ENCODE measurements at places on chromosomes 7 and 10.

DNA sequence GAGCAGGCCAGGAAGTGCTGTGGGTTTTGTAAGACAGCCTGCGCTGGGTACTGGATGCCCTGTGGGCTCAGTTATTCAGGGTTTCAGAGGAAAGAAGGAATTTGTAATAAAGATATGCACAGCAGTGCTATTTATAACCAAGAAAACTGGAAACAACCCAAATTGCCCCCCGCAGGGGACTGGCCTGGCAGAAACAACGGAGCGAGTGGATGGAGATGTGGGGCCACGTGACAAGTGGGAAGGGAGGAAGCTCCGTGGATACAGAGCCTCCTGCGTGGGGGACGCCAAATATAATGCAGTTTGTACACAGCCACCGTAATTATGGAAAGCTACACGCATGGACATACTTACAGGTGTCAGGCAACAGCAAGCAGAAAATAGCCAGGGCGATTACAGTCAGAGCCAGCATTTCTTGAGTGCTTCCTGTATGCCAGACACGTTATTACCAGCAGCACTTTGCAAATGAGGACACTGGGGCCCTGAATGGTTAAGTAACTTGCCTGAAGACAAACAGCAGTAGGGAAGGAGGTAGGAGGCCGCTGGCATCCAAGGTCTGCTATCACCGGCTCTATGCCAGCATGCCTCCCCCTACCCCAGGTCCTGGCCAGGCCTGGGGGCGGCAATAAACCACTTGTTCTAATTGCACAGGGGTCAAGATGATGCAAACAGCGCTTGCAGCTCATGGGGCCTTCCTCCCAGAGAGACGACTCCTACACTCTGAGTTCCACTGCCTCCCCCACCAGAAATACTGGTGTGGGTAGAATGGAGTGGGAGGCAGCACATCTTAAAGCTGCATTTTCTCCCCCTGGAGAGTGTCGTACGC lies 8.7 kb upstream of the CAMK2B start:
- no peak for DNase-seq

- DNase-seq, result no peak
These were observed 21.3 kb upstream of the KCNK18 start for GRCh38 chr10:117175901-117176534.

DNA sequence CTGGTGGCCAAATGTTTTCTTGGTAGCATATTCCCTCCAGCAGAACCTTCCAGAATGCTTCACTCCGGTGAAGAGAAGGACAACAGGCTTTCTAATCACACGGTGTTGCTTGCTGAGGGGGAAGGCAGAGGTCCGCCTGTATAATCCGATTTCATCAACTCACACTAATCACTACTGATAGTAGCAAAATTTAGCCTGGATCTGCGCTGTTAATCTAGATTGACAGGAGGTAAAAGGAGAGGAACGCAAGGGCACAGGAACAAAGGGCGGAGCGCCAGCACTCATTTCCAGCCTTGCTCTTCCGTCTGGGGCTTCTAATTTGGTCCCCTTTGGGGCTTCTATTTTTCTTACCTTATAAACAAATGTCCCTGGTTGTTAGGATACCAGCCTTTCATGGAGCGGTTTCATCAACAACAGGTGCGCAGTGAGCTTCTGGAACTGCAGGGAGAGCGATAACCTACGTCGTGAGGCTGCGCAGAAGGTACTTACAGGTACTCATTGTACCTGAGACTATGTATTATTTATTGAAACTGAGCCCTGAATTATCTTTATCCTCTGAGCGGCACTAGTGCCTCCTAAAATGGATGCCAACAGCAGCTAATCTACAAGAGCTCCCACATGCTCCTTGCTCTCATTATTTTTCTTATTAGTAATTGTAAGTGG lies 150.6 kb downstream of the CACNB2 start:
- DNase-seq, result no peak

DNA sequence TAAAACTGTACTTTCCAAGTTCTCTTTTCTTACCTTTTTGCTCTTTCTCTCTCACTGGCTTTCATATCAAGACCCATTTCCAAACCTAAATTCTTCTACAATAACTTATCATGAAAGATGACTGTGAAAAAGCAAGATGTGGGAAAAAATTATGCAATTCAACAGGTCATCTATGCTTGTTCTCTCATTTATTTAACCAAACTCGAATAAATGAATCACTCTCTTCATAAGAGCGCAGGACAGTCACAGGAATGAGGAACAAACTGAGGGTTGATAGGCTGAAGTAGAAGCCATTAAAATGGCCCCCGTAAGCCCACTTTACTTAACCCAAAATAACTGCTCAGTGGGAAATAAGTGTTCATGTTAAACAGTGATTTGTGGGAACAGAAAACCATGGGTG lies 1289.7 kb upstream of the SORCS1 start:
- no peak for DNase-seq

- no peak for DNase-seq
These were observed 105.3 kb downstream of the ARHGAP21 start for GRCh38 chr10:24618401-24618800.

DNA sequence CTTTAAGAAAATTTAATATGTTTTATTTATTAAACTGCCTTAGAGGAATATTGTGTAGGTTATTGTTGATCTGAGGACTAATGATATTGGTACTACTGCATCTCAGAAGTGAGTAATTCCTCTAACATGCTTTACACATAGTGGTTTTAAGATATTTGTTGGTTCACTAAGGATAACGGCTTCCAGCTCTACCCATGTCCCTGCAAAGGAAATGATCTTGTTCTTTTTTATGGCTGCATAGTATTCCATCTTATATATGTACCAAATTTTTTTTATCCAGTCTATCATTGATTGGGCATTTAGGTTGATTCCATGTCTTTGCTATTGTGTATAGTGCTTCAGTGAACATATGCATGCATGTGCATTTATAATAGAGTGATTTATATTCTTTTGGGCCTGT lies 20.1 kb downstream of the NXPH1 start:
- no peak for DNase-seq

GRCh38 chr7:37920849-37921805 lies 687 bp downstream of the EPDR1 start:
- no peak for DNase-seq

DNA sequence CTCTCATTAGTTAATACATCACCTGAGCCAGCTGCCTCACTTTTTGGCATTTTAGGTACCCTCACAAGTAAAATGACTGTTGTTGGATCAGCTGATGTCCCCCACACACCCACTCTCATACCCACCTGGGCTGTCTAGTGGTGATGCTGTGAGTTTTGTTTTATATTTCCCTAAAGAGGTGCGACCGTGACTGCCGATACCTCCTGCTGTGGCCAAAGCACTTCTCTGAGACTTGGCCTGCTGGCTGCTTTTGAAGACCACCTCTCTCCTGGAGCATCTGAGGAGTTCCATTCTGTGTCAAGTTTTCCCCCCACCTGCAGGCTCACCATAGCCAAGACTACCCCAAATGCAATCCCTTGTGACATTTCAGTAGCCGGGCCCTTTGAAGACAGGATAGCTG lies 6.4 kb upstream of the ACSL5 start:
- no peak for DNase-seq

DNA sequence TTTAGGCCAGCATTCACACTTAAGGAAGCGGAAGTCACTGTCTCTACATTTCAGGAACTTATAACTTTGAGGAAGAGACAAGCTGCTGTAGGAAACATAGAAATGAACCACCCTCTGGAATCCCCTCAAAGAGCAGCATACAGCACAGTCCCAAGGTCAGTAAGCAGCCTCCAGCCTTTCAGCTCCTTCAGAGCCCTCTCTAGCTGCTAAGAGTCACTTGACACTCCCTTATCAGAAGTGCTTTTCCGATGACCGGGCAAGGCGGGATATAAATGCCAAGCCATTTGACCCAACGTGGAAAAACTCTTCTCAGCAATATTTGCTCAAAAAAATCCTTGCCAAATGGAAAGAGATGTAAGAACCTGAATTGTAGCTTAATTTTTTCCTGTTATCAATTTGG lies 1284.3 kb downstream of the XPNPEP1 start:
- DNase-seq, result no peak

- DNase-seq, result no peak
These were observed 42.8 kb downstream of the CLRN3 start for GRCh38 chr10:127849921-127850320.

GRCh38 chr7:44914992-44915607 lies 29.8 kb upstream of the PURB start:
- DNase-seq, result no peak

DNA sequence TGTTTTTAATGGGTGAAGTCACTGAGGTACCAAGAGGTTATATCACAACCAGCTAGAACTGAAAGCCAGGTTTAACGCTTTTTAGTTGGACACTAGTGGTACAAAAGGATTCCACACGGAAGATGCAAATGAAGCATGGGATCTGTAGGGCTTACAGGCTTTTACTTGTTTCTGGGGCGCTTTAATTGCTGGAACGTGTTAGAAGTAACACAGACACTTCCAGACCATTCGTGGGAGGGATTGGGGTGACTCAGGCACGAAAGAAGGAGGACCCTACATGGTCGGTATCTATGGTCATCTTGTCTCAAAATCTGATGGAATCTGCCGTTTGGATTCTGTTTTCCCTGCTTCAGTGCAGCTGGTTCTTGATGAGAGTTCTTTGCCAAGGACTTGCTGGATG lies 1.0 kb downstream of the YKT6 start:
- DNase-seq, result no peak

DNA sequence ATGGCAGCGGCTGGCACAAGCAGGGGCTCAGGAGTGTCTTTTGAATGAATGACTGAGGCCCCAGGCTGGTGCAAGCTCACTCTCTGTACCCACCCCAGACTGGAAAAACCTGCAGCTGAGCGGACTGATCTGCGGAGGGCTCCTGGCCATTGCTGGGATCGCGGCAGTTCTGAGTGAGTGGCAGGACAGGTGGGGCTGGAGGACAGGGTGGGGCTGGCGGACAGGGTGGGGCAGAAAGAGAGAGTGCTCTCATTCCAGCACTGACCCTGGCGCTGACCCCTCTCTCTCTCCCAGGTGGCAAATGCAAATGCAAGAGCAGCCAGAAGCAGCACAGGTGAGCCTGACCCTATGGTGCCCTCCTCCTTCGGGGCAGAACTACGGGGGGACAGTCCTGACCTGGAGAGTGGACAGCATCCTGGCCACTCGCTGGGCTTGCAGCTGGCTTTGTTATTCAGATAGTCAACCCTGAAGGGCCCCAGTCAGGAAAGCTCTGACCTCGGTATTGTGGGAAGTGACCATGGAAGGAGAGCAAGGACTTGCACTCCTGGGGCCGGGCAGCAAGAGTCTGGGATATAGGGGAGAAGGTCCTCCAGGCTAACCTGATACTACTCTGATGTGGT lies 4.1 kb downstream of the FXYD4 start:
- no peak for DNase-seq

DNA sequence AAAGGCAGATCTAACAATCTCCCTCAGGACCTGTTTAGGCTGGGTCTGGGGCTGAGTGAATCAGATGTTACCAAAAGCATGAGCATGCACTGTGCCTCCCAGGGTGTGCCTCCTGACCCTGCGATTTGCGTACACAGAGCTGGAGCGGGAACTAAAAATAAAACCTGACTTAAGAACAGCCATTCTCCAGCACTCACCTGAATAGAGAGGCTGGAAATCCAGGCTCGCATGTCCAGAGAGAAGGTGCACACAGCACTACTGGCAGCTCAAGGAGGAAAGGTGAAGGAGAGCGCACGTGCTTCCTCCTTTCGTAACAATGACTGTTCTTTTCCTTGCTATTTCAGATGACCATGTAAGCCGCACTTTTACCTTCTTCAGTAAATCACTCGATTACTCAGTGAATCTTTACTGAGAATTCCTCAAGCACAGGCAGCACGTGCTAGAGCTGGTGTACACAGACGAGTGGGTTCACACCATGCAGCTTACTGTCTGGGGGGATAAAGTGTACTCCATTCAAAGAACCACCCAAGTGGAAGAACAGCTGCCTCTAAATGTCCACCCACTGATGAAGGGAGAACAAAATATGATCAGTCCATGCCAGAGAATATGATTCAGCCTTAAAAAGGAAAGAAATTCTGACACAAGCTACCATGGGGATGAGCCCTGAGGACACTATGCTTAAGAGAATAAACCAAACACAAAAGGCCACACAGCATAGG lies 45.6 kb downstream of the SFMBT2 start:
- no peak for DNase-seq

GRCh38 chr10:31526681-31527080 lies 207.7 kb downstream of the ZEB1 start:
- DNase-seq, result no peak

DNA sequence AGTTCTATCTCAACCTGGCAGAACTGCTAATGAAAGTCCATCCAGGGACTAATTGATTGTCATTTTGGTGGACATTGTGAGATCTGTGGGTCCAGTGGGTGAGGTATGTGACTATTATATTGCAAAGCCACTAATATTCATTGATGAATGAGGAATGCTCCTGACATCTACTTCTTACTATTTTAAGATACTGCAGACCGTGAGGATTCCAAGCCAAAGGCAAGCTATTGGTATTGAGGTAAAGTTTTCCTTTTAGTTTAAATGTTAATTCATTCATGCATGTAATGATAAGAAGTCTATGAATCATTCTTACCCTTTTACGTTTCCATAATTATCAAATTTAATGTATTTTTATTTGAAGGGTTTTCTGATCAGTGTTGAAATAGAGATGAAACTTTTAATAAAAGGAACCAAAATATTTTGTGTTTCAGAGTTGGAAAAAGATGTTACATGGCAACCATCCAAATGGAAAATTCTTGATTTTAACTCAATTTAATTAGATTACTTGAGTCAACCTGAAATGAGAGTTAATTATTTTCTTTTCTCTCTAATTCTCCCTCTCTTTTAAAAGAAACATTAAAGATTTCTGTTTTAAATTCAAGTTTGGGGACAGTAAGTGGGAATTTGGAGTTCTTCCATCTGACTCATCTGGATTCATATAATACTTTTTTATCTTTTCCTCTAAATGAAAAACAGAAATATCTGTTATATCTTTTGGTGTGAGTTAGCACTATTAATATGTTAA lies 39.6 kb downstream of the NUP205 start:
- DNase-seq, result no peak

GRCh38 chr10:1465993-1466764 lies 271.1 kb downstream of the ADARB2 start:
- no peak for DNase-seq

DNA sequence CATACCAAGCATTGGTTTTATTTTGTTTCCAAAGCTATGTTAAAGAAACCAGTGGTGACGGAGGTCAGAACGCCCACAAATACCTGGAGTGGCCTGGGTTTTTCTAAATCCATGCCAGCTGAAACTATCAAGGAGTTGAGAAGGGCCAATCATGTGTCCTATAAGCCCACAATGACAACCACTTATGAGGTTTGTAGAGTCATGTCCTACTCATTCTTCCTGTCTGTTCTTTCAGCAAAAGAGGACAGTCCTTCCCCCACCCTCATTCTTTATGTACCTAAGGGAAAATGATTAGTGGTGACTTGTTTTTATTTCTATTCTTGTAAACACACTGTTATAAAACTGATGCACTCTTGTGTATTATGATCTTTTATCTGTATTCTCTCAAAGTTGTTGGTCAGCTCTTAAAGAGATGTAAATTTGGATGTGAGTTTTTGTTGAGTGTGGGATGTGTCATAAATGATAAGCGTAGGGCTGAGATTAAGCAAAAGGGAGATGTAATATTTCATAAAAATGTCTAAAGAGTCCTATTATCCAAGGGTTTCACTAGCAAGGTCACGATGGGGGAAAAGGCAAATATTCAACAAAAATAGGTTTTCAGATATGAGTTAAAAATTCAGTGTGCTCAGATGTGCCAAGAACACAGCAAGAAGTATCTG lies 294.4 kb downstream of the BICC1 start:
- no peak for DNase-seq

GRCh38 chr10:110382695-110383094 lies 78.0 kb upstream of the SMNDC1 start:
- DNase-seq, result no peak
